Mucosa of descending colon (tissue), 3 donors: ENCODE measurements at places on chromosomes 16 and 17. TPM values are rescaled to one million over a fixed set of nuclear protein-coding genes. Genes with fewer than 3 reads are reported as not detected.
A peak's percentile ranks its signal among the peaks of the same experiment; 100 is the strongest.

The UMOD gene
- total RNA-seq: not detected

The TMEM238L gene
- 76.5 TPM for total RNA-seq

The CACNA1H gene
- 6.0 TPM for total RNA-seq

The MMP28 gene
- total RNA-seq: 43.7 TPM

The TTYH2 gene
- total RNA-seq: 2.5 TPM

The SDF2 gene
- 55.0 TPM for total RNA-seq

The KRT27 gene
- total RNA-seq: not detected

The TERB1 gene
- 0.28 TPM for total RNA-seq

The RHBDL1 gene
- total RNA-seq: 3.0 TPM

The CDH8 gene
- total RNA-seq: not detected

The PRDM7 gene
- total RNA-seq: not detected

The ESRP2 gene
- total RNA-seq: 94.5 TPM

The ATP2C2 gene
- total RNA-seq: 159 TPM

GRCh38 chr16:84047206-84047605 is 4.6 kb upstream of the SLC38A8 start:
- no peak for DNase-seq

GRCh38 chr17:58308173-58308984 is 20.2 kb downstream of the TSPOAP1 start:
- DNase-seq: no peak

- DNase-seq: no peak
Observed at GRCh38 chr16:70252355-70252988, 732 bp upstream of the EXOSC6 start.

DNA sequence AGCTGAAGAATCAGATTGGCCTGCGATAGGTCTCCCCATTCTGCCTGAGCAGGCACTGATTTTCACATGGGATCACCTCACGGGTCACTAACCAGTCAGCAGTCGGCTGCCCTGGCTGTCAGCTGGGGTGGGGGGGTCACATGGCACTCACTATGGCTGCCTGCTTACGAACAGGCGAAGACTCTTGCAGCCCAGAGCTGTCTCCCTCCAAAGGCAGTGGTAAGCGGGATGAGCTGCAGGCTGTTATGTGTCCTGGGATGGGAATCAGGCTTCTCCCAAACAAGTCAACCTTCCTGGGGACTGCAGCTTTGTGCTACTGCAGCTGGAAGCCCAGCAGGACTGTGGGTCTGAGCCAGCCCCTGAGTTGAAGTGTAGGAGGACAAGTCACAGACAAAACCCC is 29.0 kb upstream of the ADORA2B start:
- no peak for DNase-seq

DNA sequence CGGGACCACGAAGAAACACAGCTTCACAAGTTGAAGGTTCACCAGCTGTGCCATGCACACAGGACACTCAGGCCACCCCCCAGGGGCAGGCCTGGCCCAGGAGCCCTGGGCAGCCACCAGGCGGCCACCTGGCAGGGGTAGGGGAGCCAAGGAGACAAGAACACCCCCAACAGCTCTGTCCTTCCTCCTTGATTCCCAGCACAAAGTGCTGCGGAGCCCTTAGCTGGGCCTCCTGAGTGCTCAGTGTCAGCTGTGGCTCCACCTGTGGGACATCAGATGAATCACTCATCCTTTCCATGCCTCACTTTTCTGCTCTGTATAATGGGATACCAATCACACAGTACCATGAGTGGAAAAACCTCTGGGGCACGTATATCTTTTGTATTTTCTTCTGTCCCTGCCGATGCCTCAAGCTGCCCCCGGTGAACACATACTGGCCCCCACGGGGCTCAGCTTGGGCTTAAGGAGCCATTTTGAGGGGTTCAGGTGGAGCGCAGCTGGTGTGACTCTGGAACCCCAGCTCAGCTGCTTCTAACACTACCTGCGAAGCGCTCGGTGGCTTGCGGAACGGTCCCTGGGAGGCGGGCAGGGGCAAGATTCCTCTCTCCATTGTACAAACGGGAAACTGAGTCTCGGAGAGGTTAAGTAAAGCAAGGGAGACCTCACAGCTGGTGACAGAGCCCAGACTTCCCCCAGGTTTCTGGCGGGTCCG is 12.0 kb downstream of the GALK1 start:
- DNase-seq: no peak

DNA sequence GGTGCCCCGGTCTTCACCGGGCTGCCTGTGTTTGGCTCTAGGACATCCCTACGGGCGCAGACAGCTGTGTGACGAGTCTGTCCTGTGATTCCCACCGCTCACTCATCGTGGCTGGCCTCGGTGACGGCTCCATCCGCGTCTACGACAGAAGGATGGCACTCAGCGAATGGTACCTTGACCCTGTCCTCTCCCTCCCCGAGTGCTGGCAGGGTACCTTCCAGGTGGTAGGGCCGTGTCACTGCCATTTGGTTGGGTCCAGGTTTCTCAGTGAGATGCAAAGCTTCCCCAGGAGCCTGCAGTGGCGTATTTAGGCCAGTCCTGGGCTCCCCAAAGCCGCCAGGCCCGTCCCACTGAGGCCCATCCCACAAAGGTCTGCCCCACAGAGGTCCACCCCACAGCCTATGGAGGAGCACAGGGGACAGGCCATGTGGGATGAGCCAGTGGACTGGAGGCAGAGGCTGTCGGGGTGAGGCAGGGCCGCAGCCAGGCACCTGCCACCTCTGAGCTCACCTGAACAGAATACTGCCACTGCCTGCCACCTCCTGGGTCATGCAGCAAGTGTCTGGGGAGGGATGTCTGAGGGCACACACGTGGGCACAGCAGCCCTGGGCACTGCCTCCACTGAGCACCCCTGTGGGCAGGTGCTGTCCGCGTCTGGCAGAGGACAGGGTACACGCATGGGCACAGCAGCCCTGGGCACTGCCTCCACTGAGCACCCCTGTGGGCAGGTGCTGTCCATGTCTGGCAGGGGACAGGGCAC is 31.4 kb upstream of the CHMP6 start:
- peak; percentile 36 for DNase-seq

DNA sequence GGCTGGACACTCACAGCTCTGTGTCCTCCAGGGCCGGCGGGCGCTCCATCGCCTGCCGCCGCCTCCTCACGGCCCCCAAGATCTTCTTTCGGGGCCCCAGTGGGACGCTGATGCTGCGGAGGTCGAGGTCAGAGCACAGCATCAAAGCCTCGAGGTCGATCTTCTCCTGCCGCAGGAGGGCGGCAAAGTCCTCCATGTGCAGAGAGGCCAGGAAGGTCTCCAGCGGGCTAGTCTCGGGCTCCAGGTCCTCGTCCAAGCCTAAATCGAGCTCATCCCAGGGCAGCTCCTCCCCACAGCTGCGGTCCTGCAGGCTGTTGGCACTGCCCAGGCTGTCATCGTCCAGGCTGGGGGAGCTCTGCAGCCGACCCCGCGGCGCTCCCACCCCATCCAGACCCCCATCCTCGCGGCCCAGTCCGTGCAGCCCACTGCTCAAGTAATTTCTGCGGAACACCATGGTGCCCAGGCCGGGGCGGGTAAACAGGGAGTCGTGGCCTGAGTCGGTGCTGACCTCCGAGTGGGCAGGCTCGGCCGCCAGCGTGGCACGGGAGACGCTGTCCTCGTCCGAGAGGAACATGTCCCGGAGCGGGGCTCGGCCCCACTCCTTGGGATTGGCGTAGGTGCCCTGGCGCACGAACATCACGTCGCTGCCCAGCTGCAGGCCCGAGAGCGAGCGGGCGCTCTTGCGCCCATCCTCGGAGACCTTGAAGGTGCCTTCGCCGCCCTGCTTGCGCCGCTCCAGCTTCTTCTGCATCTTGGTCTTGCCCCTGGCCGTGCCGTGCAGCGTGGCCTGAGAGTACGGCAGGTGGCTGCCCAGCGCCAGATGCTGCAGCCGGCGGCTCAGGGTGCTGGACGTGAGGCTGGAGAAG is 3.4 kb downstream of the USH1G start:
- peak; percentile 43 for DNase-seq

DNA sequence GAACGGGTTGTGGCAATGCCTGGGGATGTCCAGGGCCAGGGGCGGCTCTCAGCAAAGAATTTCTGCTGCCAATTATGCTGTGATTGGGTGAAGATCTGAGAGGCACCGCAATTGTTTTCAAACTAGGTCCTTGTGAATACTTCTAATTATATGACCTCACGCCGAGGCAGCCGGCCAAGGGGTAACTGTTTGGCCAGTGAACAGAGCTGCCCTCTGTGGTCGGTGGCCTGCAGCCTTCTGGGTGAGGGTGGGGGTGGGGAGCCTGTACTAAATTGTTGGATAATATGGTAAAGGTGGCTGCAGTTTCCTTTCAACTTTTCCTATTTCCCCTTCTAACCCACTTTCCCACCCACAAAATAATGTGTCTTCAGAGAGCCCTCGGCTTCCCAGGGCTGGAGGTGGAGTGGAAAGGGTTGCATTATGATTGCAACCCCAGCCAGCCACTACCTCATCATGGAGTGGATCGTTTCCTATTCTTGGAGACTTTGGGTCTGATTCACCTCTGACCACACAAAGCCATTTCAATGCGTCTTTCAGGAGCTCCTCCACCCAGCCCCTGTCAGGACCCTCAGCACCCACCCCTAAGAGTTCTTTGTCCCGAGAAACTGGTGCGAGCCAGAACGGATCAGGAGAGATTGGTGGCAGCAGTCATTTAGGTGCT is 2.0 kb upstream of the DNAI2 start:
- DNase-seq: no peak

GRCh38 chr16:1153480-1154160 is 714 bp downstream of the CACNA1H start:
- no peak for DNase-seq

DNA sequence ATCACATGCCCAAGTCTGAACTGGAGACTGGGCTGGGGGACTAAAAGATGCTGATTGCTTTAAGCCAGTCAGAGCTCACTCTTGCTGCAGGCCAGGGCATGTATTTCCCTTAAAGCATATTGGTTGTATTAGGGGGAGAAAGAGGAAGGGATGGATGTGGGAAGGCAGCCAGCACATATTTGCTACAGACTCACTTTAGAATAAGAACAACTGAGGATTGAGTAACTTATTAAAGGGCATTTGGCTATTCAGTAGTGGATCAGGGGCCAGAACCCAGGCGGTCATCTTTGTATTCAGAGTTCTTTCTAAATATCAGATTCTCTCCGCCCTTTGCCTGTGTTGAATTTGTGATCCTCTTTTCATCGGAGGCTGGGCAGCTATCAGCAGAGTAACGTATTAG is 231.7 kb downstream of the HAPSTR1 start:
- DNase-seq: no peak

GRCh38 chr16:2962334-2963073 is 1.6 kb upstream of the KREMEN2 start:
- DNase-seq: no peak

- DNase-seq: no peak
Observed at GRCh38 chr17:373613-374230, 21.1 kb upstream of the RPH3AL start.

DNA sequence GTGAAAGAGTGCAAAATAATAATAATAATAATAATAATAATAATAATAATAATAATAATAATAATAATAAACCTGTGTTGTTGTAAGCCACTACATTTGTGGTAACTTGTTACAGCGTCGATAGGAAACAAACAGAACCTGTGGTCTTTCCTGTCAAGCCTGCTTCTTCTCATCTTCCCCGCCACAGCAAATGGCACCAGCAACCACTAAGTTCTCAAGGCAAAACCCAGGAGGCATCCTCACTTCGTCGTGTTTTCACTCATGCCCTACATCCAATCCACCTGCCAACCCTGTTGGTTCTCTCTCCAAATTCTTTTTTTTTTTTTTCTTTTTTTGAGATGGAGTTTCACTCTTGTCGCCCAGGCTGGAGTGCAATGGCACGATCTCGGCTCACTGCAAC is 34.2 kb downstream of the ITGAE start:
- DNase-seq: no peak

GRCh38 chr17:82017612-82018151 is 5.0 kb downstream of the CENPX start:
- DNase-seq: no peak

DNA sequence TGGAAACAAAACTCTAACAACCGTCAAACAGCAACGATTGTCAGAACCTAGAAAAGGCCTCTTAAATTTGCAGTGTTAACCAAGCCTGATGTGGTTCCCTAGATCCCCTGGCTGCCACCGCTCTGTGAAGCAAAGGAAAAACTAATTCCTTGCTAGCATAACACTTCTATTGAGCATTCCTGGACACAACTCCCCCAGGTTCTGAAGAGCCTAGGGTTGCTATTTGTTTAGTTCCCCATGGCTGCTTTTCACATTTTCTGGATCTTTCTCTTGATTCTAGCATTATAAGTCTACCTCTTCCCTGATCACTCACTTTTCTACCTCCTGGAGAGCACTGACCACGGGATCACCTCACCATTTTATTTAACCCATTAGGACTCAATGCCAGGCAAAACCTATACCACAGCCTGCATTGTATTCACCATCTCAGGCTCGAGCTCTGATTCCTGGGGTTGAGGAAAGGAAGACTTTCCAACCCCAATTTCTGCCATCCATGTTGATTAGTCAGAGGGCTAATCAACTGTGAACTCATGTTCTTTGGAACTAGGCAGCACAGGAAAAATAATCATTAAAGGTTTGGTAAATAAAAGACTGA is 692 bp upstream of the KCNJ16 start:
- no peak for DNase-seq

DNA sequence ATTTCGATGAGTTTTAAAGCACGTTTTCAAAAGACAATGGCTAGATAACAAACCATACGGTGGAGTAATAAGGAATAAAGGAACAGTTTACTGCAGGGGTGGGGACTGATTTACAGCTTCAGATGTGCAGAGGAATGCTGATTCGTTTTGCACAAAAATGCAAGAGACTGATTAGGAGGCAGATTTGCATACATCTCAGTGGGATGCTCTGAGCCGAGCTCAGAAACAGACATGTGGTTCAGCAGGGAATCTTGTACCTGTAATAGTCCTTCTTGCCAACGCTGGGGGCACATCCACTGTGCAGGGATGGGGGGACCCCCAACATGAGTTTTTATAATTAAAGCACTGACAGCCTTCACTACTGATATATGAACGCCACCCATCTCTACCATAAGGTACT is 308.0 kb downstream of the GRIN2A start:
- DNase-seq: no peak

DNA sequence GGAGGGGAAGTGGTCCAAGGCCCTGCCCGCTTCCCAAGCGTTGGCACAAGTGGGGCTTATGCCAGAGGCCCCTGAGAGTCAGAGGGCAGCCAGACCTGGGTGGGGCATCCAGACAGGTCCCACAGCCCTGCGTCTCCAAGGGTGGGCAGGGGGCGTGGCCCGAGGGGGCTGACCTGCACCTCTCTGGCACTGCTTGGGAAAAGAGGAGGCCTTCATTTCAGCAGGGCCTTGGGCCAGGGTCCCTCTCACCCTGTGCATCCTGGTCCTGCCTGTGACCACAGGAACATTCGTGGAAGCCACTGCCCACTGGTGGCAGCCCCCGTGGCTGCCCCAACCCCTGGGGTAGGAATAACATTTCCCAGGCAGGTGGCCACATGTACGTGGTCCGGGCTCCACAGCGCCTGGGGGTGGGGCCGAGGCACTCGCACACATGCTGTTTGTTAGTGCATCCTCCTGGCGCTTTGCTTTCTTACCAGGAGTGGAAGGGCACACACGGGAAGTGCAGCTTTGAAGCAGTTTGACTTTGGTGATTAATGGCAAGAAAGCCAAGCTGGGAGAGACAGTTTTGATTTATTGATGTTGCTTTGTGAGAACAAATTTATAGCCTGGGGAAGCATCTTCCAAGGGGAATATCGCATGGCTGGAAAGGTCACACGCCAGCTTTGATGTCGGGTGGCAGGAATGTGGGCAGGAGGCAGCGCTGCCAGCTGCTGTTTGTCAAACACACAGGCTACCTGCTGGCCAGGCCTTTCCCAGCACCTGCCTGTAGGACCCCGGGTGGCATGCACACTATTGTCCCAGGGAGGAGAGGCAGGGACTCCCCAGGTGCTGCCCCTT is 4.3 kb downstream of the CENPX start:
- no peak for DNase-seq
